ELF-1 (cell line): ENCODE measurements at places on chromosomes 7 and 10.

DNA sequence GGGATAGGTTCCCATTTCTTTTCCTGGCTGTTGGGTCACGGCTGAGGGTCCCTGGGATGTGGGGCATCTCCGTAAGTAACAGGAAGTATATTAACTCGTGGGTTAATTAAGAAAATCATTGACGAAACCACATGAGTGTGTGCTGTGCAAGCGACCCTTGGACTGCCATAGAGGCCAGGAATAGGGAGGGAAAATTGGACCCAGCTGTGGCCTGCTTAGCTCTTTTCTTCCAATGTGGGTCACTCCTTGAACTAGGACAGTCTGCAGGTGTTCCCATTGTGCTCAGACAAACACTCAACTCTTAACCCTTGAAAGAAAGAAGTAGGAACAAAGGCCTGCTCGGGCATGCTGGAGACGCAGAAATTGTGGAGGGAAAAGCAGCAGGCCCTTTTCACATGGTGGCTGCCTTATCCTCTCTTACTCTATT is 25.6 kb upstream of the PLEKHA1 start:
- DNase-seq: no peak

DNA sequence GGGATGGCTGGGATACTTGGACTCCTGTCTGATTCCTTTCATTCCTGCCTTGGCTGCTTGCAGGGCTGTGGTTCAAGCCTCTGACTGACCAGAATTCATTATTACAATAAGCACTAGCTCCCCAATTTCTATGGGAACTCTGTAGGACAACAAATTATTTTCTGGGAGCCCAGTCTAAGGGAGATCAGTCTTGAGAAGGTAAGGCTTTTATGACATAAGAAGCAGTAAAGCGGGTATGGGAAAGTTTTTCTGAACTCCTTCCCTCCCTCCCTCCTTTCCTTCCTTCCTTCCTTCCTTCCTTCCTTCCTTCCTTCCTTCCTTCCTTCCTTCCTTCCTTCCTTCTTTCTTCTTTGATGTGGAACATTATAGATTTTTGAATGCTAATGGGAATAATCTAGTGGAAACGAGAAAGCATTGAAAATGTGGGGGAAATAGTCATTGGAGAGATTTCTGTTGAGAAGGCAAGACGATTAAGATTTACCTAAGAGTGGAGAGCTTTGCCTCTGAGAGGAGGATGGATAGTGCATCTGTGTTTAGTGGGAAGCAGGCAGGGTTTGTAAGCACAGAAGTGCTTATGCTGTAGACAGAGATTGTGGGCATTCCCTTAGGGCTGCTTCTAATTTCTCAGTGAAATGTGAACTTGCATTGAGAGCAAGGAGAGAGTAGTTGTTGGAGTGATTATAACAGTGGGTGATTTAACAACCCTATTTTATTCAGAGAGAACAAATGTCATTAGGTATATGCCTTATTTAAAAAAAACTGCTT is 201.5 kb downstream of the DNAJB9 start:
- DNase-seq: no peak

- no peak for DNase-seq
Measured at GRCh38 chr10:126569513-126570244, 100.8 kb downstream of the C10orf90 start.

DNA sequence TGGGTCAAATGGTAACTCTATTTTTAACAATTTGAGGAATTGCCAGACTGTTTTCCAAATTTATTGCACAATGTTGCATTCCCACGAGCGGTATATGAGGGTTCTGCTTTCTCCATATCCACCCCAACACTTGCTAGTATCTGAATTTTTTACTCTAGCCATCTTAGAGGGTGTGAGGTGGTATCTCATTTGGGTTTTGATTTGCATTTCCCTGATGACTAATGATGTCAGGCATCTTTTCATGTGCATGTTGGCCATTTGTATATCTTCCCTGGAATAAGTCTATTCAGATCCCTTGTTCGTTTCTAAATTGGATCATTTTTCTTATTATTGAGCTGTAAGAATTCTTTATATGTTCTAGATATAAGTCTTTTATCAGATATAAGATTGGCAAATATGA is 97.7 kb downstream of the TPK1 start:
- DNase-seq: no peak

DNA sequence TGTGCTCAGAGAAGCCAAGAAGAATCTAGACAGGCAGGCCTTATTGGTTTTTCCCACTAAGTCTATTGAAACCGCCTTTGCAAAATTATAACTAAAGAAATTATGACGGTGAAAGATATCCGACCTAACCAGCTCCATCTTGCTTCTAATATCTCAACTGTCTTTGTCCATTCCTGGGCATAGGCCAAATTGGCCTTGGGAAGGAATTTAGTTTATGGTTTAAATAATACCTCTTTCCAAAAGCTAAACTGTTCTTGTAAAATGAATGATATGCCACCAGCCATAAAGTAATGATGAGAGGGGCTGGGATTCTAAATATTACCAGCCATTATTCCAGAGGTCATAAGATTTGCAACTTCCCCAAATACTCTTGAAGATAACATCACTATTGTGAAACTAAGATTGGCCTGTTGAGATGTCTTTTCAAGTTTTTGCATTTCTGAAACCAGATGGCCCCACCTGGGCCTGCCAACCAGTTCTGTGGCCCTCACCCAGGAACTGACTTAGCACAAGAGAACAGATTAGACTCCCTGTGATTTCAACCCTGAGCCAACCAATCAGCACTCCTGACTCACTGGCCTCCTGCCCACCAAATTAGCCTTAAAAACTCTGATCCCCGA is 41.2 kb upstream of the SLC35G1 start:
- no peak for DNase-seq

DNA sequence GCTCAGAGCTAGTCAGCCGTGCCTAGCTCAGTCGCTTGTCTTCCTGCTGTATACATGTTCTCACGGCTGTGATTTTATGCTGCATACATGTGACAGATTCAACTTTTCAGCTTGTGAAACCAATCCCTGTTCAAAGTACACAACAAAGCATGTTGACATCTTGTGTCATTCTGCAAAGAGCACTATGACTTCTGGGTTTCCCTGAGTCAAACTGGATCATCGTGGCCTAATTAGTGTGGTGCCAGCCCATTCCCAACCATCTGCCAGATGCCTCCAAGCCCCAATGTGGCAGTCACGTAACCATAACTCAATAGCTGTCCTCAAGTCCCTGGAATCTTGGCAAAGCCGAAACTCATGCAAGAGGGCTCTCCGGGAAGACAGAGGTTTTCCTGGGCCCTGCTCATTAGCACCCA is 144.8 kb downstream of the MYOF start:
- no peak for DNase-seq

GRCh38 chr10:88138319-88138848 is 275.0 kb downstream of the PTEN start:
- DNase-seq: no peak

GRCh38 chr7:30062587-30062986 is 34.4 kb downstream of the PLEKHA8 start:
- no peak for DNase-seq

DNA sequence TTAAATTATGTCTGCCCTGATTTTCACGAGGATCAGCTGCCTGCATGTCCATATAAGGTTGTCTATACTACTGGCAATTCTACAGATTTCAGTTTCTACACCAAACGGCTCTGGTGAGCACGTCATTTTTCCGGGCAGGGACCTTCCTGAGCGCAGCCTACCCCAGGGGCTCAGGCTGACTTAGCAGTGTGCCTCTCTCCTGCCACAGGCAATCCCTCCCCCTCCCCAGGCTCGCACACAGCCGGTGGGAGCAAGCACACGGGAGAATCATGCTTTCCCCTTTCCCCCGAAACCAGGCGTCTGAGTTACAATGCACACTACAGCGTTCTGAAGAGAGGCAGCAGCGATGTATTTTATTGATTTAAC is 1.7 kb downstream of the KLF6 start:
- peak; percentile 70 for DNase-seq

- no peak for DNase-seq
Measured at GRCh38 chr10:59894114-59894513, 12.2 kb downstream of the CCDC6 start.

- no peak for DNase-seq
Measured at GRCh38 chr7:19284596-19285300, 139.5 kb upstream of the FERD3L start.

GRCh38 chr10:89427629-89428028 is 13.3 kb downstream of the IFIT5 start:
- DNase-seq: no peak

- DNase-seq: no peak
Measured at GRCh38 chr10:17241611-17242333, 13.7 kb downstream of the VIM start.

DNA sequence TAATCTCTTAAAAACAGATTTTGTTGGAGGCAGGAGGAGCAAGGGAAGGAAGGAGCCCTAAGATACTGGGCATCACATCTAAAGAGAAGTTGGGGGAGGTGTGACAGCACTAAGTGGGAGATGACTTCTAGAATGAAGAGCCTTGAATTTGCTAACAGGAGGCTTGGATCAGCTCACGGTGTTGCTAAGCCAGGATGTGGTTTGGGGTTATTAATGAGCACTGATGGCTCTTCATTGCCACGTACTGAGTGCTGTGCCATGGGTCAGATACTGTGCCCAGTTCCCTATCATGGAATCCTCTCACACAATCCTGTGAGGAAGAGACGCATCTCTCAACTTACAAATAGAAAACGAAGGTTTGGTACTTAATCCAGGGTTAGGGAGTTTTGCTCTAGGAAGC is 78.5 kb downstream of the C7orf25 start:
- no peak for DNase-seq

- DNase-seq: no peak
Measured at GRCh38 chr7:99553039-99553438, 1.1 kb upstream of the FAM200A start.

GRCh38 chr10:88092973-88093372 is 229.5 kb downstream of the PTEN start:
- no peak for DNase-seq

DNA sequence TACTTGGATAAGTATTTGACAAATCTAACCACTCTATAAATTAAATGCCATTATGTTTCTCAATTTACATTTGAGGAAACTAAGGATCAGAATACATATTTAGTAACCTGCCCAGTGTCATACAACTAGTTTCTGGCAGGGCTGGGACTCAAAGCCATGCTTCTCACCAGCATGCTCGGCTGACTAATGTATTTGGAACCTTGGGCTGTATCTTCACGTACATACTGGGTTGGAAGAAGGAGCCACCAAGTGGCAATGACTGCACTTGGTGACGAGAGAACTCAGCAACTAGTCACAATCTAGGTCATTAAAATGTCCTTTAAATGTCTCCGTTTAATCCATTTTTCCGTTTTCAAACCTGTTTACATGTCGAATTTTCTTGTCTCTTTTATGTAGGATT is 42.9 kb downstream of the CHRM2 start:
- DNase-seq: peak; percentile 5

GRCh38 chr7:30705596-30705995 is 23.3 kb upstream of the CRHR2 start:
- no peak for DNase-seq
